Esophagus squamous epithelium (tissue), 5 donors: ENCODE measurements at places on chromosomes 6 and 20.

GRCh38 chr6:21597801-21598673, 4.5 kb downstream of the SOX4 start:
- DNase-seq, result no peak

DNA sequence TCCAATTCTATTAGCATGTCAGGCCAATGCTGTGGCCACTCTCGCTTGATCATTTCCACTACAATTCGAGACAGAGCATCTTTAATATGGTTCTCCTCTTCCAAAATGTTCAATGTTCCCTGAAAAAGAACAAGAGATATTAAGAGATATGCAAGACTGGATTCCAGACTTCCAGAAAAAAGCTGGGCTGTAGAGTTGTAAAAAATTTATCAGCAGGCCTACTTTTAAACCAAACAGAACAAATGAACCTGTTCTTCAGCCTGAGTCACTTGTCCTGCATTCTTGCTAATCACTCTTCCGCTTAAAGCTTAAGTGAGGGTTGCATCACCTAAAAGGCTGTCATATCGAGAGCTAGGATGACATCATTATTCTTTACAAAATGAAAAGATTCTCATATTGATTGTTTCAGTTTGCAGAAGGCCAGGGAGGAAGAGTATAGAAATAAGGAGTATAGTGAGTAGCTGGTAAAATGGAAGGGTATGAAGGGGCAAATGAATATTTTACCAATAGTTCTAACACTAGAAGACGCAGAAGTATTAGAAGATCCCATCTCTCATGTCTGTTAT, 4.9 kb downstream of the XPO5 start:
- DNase-seq, result no peak

DNA sequence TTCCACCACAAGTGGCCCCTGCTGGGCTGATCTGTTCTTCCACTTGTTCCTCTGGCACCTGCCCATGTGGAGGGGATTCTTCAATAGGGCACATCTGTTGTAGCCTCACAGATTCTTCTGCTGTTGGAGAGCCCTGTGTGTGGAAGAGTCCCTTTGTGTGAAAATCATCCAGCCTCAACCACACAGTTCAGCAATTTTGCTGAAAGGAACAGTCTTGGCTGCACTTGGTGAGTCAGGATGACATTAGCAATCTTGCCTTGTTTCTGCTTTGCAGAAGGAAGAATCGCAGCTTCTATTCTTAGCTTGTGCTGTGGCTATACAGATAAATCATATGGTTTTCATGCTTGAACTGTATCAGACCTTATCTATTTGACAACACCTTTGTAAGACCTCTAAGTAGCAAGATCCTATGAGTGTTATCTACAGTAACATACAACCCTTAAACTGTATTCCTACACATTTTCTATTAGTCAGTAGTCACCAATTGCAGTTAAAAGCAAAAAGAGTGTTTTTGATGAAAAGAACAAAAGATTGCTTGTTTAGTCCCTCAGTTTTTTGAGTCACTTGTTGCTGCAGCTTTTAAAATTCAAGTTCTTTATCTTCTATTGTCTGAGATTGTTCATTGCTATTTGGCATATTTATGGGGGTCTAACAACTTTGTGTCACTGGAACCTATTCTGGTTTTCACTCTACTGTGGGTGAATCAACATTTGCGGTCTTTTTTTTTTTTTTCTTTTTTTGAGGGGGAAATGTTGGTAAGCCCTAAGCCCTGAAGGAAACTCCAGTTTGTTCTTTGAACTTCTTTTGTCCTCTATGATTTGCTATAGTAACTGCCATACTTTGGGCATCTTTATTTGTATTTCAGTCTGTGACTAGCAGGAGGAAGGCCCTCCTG, 231.6 kb downstream of the TFAP2B start:
- no peak for DNase-seq

DNA sequence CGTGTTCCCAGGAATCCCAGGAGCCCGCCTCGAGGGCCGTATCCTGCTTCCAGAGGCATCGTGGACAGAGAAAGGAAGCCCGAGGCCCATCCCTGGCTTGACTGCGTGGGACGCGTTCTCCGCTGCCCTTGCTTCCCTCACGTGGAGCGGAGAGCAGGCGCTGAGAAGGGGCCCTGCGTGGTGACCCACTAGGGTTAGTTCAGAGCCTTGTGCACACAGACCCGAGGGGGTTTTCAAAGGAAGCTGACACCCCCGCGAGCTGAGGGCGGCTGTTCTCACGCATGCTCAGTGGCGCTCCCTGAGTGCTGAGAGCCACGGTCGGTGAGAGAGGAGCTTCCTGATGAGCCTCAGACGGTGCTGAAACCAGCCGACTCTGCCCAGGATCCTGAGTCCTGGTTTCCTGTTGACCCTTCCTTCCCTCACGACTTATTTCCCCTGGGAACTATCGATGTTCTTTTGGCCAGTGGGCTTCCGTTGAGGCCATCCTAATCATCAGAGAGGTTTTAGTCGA, 28.9 kb upstream of the CCR6 start:
- no peak for DNase-seq

- no peak for DNase-seq
These were observed 59.9 kb upstream of the PMEPA1 start for GRCh38 chr20:57769756-57770155.

GRCh38 chr20:18647777-18648176, 59.9 kb downstream of the DTD1 start:
- DNase-seq, result no peak

- no peak for DNase-seq
These were observed 663 bp downstream of the FYN start for GRCh38 chr6:111872401-111873177.

DNA sequence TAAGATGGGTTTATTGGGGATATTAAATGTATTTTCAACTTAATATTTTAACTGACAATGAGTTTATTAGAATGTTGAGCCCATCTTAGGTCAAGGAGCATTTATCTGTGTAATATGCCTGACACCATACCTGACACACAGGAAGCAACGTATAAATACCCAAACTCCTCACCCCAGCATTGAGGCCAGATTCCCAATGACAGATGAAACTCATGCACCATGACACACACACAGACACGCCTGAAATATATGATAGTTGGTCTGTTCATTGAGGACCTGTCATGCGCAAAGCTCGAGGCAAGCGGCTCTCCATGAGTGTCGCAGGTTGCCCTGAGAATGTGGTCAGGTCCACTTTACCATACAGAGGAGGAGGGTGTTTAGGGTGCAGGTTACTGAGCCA, 64.1 kb downstream of the GFOD1 start:
- DNase-seq, result no peak

DNA sequence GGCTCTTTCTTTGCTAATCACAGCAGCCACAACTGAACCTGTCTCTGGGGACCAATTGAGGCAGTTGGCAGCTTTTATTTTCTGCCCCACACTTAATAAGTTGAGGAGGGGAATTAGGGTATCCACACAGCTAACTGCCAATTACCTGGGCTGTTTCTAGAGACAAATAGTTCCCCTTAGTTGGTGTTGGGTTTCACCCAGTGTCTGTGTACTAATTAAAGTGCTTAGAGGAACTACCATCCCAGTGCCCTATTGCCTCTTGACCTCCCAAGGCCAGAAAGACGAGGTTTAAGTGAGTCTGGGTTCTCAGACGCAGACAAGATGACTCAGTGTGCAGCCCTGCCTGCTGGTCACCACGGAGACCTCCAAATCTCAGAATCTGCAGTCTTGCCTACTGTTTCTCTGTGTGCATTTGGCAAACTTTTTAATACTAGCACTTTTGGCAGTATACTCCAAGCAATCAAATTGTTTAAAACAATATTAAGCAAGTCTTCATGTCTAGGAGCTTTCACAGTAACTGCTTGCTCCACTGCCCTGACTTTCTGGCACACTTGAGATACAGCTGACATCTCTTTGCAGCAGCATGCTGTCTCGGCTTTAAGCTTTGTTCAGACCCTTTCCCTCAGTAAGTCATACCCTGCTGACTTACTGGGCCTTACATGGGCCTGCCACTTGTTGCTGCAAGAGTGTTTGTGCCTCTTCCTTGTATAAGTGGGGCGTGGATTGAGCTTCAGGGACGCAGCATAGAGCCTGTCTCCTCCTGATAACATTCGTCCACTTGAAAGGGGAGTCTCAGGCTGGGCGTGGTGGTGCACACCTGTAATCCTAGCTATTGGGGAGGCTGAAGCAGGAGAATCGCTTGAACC, 31.9 kb downstream of the STK35 start:
- no peak for DNase-seq

DNA sequence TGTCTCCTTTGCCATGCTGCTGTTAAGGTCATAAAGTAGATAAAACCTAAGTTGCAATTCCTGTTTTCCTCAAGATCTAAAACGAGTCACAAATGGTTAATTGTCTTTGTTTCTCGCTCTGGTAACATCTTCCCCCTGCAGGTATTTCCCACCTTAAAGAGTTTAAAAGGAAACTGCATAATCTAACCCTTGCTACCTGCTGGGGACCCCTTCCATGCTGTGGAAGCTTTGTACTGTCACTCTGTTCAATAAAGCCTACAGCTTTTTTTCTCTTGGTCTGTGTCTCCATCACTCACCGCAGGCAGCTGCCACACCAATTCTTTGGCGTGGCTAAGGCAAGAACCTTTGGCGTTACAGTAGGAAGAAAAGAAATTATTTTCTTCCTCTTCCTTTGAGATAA, 117.7 kb upstream of the GJE1 start:
- DNase-seq, result no peak

DNA sequence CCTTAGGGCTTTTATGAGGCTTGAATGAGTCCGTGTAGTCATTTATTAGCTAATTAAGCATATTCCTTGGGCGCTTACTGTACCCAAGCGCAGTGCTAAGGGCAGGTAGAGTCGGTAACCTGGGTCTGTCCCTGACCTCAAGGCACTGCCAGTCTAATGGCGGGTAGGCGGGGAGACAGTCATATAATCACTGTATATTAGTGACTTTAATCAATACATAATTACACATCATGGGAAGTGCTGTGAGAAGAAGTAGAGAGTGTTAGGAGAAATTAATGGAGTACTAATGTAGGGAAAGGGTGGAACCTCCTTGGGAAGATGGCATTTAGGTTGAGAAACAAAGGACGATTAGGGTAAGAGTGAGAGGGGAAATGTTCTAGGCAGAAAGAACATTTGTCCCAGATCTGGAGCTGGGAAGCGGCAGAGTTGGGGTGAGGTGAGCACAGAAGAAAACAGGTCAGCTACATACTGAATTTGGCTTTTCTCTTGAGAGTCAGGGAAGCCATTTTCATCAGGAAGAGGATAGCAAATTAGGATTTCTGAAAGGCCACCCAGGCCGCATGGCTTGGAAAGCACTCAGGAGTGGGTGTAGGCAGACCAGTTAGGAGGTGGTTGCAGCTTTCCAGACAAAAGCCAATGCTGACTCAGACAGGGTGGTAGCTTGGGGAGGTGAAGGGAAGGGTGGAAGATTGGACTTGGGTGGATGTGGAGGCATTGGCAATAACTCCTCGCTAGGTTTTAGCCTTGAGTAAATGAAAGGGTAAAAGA, 954 bp upstream of the BLCAP start:
- DNase-seq, result no peak

DNA sequence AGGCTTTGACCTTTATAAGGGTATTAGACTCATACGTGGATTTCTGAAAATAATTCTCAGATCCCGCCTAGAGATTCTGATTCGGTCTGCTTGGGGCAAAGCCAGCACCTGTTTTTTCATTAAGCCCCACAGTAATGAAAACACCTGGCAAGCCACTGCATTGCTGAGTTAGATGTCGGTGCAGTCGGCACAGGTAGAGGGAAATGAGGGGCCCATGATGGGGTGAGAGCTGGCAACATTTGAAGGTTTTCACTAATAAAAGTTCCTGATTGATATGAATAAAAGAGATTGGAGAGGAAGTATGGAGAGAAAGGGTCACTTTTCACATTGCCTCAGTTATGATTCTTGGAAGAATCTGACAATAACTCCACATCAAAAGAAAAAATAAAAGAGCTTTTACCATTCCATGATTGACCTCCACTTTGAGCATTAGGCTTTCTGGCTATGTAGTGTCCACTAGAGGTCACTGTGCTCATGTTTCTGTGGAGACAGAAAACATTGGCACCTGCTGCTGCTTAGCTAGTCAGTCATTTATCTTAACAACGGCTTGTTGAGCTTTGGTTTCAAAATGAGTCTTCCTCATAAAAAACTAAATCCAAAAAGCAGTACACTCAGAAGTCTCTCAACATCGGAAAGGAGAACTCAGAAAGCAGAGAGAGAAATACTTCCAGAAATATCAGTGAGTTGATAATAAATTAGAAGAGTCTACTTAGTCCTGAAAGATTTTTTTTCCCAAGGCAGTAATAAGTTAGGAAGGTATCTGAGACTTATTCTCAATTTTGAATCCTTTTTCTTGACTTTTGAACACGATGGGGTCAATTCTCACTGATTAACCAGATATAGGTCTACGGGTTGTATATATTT, 53.3 kb upstream of the KLHL31 start:
- no peak for DNase-seq

DNA sequence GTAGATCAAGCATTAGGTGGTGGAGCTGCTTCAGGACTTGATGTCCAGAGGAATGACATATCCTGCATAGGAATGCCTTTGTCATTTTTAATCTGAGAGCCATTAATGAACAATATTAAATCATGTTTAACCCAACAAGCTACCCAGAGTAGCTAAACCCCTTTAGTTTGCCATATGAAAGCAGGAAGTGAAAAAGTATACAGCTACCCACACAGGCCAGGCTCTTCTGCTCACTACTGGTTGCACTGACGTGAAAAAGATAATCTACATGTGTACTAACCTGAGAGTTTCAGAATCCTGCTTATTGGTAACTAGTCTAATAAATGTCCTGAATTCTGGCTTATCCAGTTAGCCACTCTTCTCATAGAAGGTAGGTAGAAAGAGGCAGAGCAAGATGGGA, 19.9 kb downstream of the GLYATL3 start:
- no peak for DNase-seq

- DNase-seq, result no peak
These were observed 54.3 kb upstream of the GPR31 start for GRCh38 chr6:167211881-167212712.

DNA sequence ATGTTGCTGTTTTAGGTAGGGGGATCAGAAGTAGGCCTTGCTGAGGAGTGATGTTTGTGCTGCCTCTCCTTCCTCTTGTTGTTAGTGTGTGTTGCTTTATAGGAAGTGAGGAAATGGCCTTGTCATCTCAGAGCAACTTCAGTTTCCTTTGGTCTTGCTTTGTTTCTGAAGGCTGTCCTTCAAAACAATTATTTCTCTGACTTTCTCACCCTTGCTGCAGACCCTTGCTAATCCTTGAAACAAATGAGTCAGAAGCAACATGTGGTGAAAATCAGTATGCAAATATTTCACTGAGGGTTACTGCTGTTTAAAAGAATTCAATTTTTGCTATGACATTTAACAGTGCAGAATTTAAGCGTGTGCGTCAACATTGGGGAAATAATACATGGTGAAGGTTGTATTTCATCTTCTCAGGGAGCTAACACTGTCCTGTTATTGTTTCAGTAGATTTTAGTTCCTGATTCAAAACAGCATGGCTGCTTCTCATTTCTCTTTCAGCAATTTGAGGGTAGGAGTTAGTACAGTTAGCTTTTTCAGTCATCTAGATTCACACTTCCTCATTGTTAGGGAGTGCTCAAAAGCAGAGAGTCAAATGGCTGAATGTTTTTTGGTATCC, 13.8 kb downstream of the RNF144B start:
- DNase-seq, result no peak

DNA sequence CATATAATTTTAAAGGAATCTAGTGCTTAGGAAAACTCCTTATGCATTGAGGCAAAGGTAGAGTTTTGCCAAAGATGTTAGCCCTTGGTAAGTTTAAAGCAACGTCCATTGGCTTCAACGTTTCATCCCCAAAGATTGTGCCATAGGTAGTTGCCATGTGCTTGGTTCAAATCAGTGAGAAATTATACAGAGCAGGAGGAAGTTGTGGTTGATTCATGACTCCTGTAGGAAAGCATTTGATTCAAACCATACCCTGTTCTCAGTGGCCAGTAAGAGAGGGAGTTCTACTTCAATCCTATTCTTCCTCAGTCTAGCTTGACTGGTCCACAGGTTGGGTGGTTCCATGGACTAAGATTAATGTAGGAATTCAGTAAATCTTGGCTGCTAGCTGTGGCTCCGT, 535.6 kb downstream of the QKI start:
- no peak for DNase-seq
